Stimulated activated CD4-positive, alpha-beta T cell treated with anti-CD3 and anti-CD28 coated beads, Interleukin-4, amount 100 ng/mL, for 48 hours (primary cell): ENCODE measurements at places on chromosomes 5 and 9.
A peak's percentile ranks its signal among the peaks of the same experiment; 100 is the strongest.

- DNase-seq, result no peak
Measured at GRCh38 chr5:160081495-160081894, 37.8 kb downstream of the PWWP2A start.

GRCh38 chr5:168672888-168673287, 93.7 kb upstream of the PANK3 start:
- DNase-seq, result no peak

- peak; percentile 100 for DNase-seq
Measured at GRCh38 chr9:131125288-131126058, at the start of gene NUP214. Gene NUP214 (plus strand): TSS chr9:131125586. CDS start chr9:131125705, 119 bp downstream.

DNA sequence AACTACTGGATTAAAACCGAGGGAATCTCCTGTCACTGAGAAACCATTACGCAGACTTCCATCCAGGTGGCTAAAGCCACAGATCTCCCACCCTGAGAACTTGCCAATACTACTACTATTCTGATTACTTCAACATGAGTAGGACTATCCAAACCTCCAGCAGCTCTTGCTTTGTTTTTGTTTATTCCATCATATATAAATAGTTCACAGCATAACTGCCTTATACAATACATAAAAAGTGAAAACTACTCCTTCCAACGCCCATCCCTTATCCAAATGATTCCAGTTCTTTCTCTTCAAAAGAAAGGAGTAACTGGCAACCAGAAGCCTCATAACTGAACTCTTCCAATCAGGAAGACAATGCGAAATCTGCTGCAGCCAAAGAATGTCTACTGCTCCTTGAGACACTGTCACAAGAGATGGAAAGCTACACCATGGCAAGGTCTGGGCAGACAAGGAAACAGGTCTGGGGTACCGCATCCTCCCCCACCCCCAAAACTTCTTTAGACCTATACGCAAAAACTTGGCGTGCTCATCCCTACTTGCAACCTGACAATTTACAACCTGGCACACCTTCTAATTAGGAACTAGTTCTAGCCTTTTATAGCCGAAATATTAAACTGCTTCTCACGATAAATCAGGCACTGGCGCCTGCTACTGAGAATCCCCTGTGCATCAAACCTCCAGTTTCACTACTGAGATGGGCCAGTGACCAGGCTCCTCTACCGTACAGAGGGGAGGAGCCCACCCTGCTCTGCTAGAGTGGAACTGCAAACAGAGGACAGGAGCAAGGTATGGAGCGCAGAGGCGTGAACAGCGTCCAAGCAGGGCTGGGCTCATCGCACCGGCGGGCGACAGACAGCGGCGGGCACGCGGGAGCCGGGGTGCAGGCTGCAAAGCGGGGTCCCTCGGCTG, 986 bp downstream of the PLPP1 start:
- no peak for DNase-seq

- no peak for DNase-seq
Measured at GRCh38 chr9:131737426-131737825, 2.5 kb downstream of the RAPGEF1 start.

DNA sequence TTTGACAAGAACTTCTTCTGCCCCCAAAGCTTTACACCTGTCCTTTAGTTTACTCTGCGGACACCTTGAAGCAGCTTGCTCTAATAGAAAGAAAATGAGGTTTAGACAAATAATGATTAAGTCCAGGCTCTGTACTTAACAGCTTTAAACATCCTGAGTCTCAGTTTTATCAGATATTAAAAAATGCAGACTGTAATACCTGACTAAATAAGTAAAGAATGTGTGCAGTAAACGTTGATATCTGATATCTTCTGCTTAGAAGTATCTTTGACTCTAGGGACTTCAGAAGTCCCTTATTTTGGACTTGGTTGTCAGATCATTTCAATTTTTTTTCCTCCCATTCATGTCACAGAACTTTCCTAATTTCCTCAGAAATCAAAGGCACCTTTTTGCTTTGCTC, 1060.4 kb downstream of the CDH12 start:
- DNase-seq, result no peak

DNA sequence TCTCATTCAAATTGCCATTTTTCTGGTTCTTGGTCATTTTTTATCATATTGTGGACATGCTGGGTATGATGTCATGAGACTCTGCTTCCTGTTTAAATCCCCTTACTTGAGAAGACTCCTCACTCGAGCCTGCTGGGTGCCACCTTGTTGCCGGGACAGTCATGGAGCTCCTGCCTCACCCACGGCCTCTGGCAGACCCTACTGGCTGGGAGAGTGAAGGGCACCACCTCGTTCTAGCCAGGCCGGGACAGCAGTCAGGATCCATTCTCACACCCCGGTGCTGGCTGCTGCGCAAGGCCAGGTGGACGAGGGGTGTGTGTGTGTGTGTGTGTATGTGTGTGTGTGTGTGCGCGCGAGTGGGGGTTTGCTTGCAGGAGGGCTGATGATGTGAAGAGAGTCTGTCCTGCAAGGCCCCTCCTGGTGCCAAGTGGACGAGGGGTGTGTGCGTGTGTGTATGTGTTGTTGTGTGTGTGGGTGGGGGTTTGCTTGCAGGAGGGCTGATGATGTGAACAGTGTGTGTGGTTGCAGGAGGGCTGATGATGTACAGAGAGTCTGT, 4.4 kb downstream of the CEP72 start:
- DNase-seq, result no peak
